NCI-H460 (cell line): ENCODE measurements at places on chromosomes 2 and 18. TPM values are rescaled to one million over a fixed set of nuclear protein-coding genes. Genes with fewer than 3 reads are reported as not detected.
A peak's percentile ranks its signal among the peaks of the same experiment; 100 is the strongest.

- DNase-seq: peak; percentile 21
Measured at GRCh38 chr2:198214114-198214596, 409.8 kb downstream of the PLCL1 start.

Gene RAX
- total RNA-seq: not detected in 2 replicates

Gene MTA3
- 28.5 and 28.9 TPM in 2 replicates for total RNA-seq

Gene PLCD4
- 2.8 and 7.6 TPM in 2 replicates for total RNA-seq

DNA sequence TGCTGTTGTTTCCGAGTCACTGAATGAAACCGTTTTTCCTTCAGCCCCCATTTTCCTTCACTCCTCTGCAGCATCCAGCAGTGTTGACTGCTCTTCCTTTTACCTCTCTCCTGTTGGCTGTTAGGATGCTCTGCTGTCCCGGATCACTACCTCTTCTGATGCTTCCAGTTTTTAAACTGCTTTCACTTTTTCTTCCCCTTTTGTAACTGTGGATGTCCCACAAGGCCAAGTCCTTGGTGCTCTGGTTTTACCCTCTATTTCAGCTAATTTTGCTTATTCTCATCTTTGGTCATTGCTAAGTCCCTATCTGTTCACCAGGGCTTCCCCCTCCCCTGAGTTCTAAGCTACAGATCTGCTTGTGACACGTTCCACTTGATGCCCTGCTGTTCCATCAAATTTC is 39.4 kb upstream of the MAP4K3 start:
- DNase-seq: no peak

DNA sequence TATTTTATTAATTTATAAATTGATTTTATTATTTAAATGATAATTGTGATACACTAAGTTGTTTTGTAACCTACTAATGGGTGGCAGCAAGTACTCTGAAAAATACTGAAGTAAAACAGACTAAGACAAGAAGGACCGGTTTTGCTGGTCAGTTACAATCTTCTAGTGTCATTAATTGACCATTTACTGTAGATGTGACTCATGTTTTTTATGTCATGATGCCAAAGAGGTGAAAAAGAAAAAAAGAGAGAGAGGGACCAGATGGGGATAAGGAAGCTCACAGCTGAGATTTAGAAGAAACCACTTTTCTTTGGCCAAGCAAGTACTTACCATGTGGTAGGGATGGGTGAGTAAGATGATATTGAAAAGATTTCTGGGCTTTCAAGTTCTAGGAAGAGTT is 955.8 kb upstream of the LRRTM1 start:
- no peak for DNase-seq

Gene APOB
- total RNA-seq: not detected in 2 replicates

Gene UGT1A3
- total RNA-seq: not detected in 2 replicates

DNA sequence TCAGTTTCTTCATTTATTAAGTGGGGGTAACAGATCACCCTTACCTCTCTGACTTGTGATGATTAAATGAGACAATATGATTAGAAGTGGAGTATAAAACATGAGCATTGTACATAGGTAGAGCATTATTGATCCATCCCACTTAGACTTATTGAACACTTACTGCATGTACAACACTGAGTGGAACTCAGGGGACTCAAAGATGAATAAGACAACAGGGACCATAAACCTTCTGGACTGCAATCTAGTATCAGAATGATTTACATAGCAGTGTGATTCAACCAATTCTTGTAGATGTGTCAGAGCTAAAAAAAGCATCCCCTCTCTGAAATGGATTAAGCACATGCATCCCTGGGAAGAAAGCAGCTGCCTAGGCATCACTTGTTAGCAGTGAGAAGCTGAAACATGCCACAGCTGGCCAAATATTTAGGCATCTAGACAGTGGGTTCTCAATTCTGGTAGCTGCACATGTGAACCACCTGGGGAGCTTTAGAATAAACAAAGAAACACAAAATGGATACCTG is 111.5 kb downstream of the CYRIA start:
- no peak for DNase-seq

DNA sequence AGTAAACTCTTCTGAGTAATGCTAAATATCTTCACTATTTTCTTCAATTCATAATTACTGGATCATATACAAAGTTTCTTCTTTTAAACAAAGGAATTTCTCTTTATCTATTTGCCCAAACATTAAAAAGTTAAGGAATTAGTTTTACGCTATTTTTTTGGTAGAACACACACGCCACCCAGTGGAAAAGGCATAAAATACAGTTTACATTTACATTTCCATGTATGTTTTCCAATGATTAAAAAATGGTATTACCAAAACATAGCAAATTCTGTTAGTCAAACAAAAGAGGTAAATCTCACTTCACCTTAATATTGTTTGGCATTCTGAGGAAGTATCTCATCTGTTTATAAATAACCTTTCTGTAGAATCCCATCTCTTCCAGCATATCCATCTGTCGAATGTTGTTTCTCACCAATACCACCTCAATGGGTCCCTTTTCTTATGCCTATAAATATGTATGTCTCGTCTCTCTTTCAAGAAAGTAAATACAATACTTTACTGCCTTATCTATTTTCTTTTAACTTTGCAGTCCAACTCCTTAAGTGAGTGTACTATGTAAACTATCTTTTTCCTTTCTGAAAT is 7.2 kb downstream of the BOLL start:
- peak; percentile 45 for DNase-seq
